ENCODE measurements at places on chromosomes 2 and 18. TPM values are rescaled to one million over a fixed set of nuclear protein-coding genes. Genes with fewer than 3 reads are reported as not detected.
A peak's percentile ranks its signal among the peaks of the same experiment; 100 is the strongest.

Gene CHST9
- not detected for total RNA-seq

Gene PSMA8
- total RNA-seq: 3.3 TPM

Gene TLX2
- total RNA-seq: 0.12 TPM

GRCh38 chr2:131552871-131553270 is 25.2 kb downstream of the CCDC74A start:
- peaks cover 2% of the 10 kb centered on the region for H3K36me3 ChIP-seq
- H3K27ac ChIP-seq: no peak overlapping the region
- peaks cover 46% of the 10 kb centered on the region for H3K27me3 ChIP-seq
- DNase-seq: no peak
- no peak overlapping the region for H3K4me3 ChIP-seq

- H3K4me1 ChIP-seq: peaks cover 30% of the 10 kb centered on the region
- no peak for DNase-seq
- peaks cover 35% of the 10 kb centered on the region for H3K36me3 ChIP-seq
Observed at GRCh38 chr2:143321994-143322393, 192.8 kb downstream of the ARHGAP15 start.

- H3K27ac ChIP-seq: no peak overlapping the region
- no peaks in the 10 kb centered on the region for H3K36me3 ChIP-seq
- no peak overlapping the region for H3K4me3 ChIP-seq
- DNase-seq: no peak
- no peaks in the 10 kb centered on the region for H3K4me1 ChIP-seq
Observed at GRCh38 chr2:154620471-154620870, 78.0 kb upstream of the KCNJ3 start.

Gene CTNNA2
- total RNA-seq: not detected

Gene TTN
- total RNA-seq: 2.2 TPM

Gene ARHGEF33
- total RNA-seq: 0.47 TPM

Gene SIX2
- total RNA-seq: not detected

DNA sequence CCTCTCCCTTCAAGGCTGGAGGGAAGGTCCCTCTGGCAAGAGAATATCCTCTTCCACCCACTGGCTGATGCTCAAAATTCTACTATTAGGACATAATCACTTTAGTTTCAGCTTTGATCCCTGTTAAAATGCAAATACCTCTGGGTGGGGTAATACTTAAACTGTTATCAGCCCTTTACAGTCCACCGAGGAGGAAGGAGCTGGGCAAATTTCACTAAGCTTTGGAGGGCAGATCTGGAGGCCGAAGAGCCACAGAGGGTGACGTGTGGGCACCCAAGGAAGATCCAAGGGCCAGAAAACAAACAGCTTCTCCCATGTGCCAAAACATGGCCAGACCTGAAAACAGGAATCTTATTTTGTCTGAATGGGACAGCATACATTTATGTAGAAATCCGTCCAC is 74.6 kb upstream of the BCL11A start:
- no peak for DNase-seq
- H3K36me3 ChIP-seq: no peaks in the 10 kb centered on the region
- H3K27me3 ChIP-seq: peaks cover 13% of the 10 kb centered on the region
- no peaks in the 10 kb centered on the region for H3K4me1 ChIP-seq

Gene ITPRIPL1
- 46.0 TPM for total RNA-seq

DNA sequence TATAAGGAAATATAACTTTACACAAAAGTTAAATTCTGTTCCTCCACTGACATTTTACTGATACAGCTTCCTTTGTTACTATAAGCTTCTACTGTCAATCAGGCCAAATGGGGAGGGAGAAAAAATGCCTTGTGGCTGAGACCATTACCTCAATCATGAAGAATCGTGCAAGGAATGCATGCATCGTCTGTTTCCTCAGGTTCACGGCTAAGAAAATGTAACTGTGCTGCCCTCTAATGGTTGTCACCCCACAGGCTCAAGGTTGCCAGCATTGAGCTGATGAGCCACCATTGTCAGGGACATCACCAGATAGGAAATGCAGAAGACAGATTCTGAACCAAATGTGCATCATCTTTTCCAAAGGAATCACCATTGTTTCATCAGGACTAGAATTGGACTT is 426.9 kb downstream of the CDH2 start:
- H3K4me1 ChIP-seq: no peaks in the 10 kb centered on the region
- no peak overlapping the region for H3K4me3 ChIP-seq
- DNase-seq: no peak

Gene GALR1
- total RNA-seq: not detected

DNA sequence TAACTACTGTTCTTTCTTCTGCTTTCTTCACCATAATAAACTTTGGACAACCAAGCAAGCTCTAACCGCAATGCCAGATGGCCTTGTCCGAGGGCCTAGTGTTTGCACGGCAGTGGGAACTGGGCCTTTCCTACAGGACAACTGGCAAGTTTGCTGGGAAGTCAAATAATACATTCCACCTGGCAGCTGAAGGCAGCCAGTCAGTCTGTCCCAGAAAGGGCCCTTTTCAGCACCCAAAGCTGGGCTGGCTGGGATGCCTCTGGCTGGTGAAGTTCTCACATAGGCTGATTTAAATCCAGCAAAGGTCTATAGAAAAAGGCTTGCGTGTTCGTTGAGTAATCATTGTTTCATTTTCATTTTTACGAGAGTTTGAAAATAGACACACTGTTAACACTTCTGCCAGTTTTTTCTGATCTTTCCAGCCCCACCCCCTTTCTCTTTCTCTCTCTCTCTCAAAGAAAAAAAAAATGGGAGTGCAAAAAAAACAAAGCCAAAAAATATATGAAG is 110.0 kb upstream of the EPAS1 start:
- H3K36me3 ChIP-seq: peaks cover 3% of the 10 kb centered on the region
- H3K4me3 ChIP-seq: peak overlapping the region; percentile 53
- H3K4me1 ChIP-seq: peaks cover 10% of the 10 kb centered on the region
- peak overlapping the region; percentile 87 for H3K27ac ChIP-seq

Gene RUFY4
- 1.6 TPM for total RNA-seq

Gene CENPO
- total RNA-seq: 48.0 TPM

- H3K36me3 ChIP-seq: no peaks in the 10 kb centered on the region
- H3K4me3 ChIP-seq: no peak overlapping the region
- no peak for DNase-seq
- no peak overlapping the region for H3K27ac ChIP-seq
Observed at GRCh38 chr18:22322243-22322691, 95.4 kb downstream of the CTAGE1 start.

Gene CCBE1
- total RNA-seq: not detected

Measured in activated naive CD8-positive, alpha-beta T cell treated with anti-CD3 and anti-CD28 coated beads for 36 hours (primary cell).